Umbilical cord (tissue), 2 donors: ENCODE measurements at places on chromosomes 5 and 9. TPM values are rescaled to one million over a fixed set of nuclear protein-coding genes. Genes with fewer than 3 reads are reported as not detected.

The DMGDH gene
- total RNA-seq = 3.9 TPM

The ZNF483 gene
- total RNA-seq = 14.2 TPM

DNA sequence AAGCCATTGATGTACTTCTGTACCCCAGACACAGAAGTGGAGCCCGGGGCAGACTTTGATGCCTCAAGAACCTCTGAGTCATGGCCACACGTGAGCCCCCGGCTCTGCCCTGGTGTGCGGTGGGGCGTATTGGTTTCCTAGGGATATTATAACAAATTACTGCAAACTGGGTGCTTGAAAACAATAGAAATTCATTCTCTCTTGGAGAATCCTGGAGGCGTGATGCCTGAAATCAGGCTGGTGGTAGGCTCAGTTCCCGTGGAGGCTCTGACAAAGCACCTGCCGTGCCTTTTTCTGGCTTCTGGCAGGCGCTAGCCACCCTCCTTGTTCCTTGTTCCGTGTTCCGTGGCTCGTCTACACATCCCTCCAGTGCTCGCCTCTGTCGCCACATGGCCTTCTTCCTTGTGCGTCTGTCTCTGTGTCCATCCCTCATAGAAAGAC is 24.2 kb downstream of the NEK6 start:
- no peak for DNase-seq

DNA sequence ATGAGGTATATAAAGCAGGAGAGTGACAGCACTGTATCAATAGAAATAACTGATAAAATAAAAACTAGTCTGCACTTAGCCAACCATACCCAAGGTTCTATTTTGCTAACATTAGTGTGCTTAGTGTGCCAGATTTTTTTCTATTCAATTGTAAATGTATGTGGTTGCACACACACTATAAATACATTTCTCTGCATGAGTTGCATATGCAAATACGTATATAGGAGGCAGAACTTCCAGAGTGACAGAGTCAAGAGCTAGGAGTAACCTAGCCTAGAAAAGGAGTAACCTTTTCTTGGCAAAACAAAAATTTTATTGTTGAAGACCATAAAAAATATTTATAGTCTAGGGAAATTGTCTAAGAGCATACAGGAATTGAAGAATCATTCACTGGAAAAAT is 461.6 kb downstream of the GABRG2 start:
- DNase-seq = no peak

DNA sequence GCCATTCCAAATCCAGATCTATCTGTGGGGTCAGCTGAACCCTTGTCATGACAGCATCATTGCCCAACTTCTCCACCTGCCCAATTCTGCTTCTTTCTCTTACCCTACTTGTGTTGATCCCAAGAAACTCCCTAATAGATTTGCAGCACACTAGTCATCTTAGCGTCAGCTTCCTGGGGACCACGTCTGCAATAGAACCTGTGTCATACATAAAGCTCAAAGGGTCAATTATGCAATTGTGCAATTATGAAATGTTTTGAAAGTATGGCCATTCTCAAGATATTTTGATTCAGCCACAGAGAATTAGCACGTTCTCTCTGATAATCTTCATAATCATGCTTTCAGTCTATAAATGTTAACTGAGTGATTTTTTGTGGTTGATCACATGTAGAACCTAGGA is 87.4 kb upstream of the PAPPA start:
- DNase-seq = no peak

The ZNF879 gene
- total RNA-seq = 14.9 TPM

DNA sequence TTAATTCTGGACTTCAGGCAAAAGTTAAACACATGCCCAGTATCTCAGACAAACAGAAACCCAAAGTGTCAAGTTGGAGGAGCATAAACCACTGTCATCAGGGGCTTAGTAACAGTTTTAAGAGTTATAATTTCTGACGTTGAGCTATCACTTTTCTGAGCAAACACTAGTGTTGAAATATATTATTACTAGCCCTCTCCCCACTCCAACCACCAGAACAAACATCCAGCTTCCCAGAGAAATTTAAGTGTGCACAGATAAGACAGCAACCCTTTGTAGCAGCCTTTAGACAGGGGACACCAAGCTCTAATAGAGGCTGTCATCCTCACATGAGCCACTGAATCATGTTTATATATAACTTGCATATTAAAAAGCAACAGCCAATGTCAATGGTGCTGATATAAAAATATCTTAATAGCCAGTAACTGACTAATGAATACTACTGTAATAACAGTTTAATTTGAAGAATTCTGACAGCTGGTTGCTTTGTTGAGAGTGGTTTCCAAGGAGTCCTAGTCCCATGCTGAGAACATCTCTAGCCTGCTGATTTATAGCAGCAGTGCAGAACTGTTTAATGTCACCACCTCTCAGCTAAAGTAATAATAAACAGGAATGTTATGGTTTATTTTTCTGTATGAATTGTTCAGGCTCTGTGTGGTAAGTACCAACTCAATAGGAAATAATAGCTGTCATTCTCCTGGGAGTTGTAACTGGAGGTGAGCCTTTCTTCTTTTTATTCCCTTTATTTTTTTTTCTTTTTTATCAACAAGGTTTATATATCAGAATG is 528.7 kb upstream of the ZNF608 start:
- DNase-seq = peak; percentile 65

The ALDH7A1 gene
- 51.8 TPM for total RNA-seq

The C5orf63 gene
- total RNA-seq = 8.2 TPM

- peak; percentile 15 for DNase-seq
Observed at GRCh38 chr9:76687861-76688391, 76.3 kb upstream of the PCA3 start.

GRCh38 chr9:33032865-33033264 is 7.8 kb downstream of the DNAJA1 start:
- no peak for DNase-seq

GRCh38 chr5:142057697-142058056 is 44.9 kb upstream of the GNPDA1 start:
- no peak for DNase-seq

DNA sequence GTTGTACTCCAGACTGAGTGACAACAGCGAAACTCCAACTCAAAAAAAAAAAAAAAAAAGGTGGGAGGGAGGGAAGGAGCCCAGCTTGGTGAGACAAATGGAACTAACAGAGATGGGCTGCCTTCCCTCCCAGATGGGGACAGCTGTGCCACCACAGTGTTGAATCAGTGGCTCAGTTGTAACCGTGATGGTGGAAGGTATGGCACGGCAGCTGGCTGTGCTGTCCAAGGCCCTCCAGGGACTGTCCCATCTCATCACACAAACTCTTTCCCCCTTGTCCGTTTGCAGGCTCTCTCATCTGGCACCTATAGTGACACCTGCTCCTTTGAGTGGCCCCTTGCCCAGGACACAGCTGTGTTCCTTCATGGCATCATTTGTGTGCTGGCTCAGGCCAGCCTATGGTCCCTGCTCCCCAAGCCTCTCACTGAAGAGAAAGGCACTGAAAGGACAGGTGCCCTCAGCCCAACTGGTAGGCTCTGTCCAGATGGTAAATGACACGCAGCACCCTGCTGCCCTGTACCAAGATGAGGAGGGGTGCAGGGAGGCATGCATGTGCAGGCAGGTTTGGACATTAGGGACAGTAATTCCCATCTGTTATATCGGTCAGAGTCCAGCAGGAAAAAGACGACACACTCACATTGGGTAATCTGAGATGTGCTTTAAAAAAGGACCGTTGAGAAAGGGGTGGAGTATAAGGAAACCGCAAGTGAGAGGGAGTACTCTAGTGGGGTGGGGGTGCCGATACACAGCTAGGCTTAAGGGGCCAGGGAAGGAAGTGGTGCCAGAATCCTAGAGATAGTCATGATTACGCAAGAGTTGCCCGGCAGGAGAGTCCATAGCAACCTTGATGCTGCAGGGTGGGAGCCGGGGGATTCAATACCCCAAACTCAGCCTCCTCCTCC is 4.3 kb downstream of the SMIM33 start:
- DNase-seq = peak; percentile 71

The STKLD1 gene
- 7.5 TPM for total RNA-seq

- DNase-seq = peak; percentile 3
Observed at GRCh38 chr5:37665272-37665671, 174.6 kb downstream of the GDNF start.

The GCNT4 gene
- total RNA-seq = 15.2 TPM

- DNase-seq = no peak
Observed at GRCh38 chr5:141867139-141867538, 11.1 kb downstream of the PCDH1 start.

GRCh38 chr9:77433675-77434445 is 214.3 kb downstream of the GNA14 start:
- DNase-seq = peak; percentile 68

DNA sequence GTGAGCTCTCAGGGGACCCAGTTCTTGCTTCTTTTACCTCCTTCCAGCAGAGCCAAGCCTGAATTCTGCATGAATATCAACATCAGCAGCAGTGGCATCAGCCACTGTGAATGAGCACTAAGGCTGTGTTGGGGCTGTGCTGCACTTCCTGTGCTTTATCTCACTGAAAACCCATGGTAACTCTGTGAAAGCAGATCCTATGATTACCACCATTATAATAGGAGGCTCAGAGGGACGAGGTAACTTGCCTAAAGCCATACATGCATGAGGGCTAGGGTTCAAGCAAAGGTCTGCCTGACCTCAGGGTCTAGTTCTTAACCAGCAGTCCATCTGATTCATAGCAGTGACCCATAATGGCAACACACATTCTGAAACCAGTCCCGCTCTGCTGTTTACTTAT is 60.5 kb upstream of the RAPGEF1 start:
- DNase-seq = no peak

- peak; percentile 23 for DNase-seq
Observed at GRCh38 chr5:128084228-128085167, 932 bp downstream of the SLC12A2 start.

The AK8 gene
- 0.48 TPM for total RNA-seq

- DNase-seq = no peak
Observed at GRCh38 chr9:133066181-133066983, 4.6 kb downstream of the CEL start.

GRCh38 chr9:19026375-19026774 is 6.6 kb downstream of the SAXO1 start:
- no peak for DNase-seq

- DNase-seq = no peak
Observed at GRCh38 chr9:121881920-121882500, 211.1 kb downstream of the TTLL11 start.

DNA sequence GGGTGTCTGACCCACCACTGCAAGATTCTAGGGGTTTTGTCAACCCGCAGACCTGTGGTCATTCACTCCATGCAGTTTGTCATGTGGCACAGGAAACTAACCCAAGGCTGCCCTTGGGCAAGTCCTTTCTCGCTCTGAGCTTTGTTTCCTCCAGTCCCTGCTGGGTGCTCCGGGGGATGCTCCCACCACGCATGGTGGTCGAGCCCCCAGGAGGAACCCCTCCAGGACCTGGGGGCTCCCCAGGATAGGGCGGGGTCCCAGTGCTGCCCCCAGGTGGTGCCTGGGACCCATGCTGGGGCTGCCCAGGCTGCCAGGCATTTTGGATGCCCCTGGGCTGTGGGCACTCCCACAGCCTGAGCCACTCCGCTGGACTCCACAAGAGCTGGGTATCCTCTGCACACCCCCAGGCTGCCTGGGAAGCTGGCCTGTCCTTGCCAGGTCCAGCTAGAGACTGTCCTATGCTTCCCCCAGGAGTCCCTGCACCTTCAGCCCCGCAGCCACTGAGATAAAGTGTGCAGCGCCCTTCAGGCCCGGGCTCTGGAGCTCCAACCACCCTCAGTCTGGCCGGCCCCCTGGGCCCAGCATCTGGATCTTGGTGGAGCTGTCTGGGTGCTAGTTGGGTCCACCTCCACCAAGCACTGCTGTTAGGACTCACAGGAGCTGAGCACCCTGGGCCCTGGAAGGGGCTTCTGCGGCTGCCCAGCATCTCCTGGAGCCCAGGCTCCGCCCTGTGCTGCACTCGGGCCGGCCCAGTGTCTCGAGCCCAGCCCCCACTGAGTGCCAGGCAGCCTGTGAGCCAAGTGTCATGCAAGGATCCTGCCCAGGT is 104.3 kb downstream of the PHF2 start:
- DNase-seq = no peak

DNA sequence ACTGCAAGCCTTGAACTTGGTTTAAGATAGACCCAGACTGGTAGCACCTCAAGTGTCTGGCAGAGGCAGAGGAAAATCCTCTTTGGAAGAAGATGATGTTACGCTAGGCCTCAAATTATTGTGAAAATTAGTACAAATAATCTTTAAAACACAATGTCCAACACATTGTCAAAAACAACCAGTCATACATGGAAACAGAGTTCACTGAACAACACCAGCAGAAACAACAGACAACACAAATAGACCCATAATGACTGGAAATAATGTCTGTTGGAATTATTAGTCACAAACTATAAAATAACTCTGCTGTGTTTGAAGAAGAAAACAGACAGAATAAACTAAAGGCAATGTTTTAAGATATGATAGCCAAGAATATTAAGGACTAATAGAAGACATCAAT is 15.4 kb upstream of the ZNF366 start:
- no peak for DNase-seq

The CAVIN4 gene
- total RNA-seq = 2.4 TPM

The WNT8A gene
- total RNA-seq = 7.2 TPM

DNA sequence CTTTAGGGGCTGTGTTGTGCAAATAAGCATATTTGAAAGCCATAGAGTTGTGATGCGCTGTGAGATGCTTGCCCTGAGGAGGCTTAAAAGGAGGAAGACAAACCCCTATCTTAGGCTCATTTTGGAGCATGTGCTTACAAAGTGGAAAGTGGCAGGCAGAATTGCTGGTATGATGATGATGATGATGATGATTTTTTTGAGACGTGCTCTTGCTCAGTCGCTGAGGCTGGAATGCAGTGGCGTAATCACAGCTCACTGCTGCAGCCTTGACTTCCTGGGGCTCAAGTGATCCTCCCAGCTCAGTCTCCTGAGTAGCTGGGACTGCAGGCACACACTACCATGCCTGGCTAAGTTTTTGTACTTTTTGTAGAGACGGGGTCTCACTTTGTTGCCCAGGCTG is 1.7 kb downstream of the CNOT8 start:
- peak; percentile 64 for DNase-seq

The OR2S2 gene
- total RNA-seq = not detected

DNA sequence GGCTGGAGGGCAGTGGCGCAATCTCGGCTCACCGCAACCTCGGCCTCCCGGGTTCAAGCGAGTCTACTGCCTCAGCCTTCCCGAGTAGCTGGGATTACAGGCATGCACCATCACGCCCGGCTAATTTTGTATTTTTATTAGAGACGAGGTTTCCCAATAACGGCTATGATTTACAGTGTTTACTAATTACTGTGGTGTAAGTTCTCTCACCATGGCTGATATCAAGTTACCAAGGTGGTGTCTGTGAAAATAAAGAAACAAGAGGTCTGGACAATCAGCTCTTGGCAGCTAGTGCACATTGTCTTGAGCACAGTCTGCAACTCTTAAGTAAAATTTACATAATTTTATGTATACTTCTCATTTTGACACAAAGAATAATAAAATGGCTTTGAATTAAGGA is 385.5 kb upstream of the COX7C start:
- DNase-seq = no peak

GRCh38 chr9:10048994-10049393 is 563.8 kb downstream of the PTPRD start:
- no peak for DNase-seq
